ENCODE measurements at places on chromosomes 1 and 21. TPM values are rescaled to one million over a fixed set of nuclear protein-coding genes. Genes with fewer than 3 reads are reported as not detected.

DNA sequence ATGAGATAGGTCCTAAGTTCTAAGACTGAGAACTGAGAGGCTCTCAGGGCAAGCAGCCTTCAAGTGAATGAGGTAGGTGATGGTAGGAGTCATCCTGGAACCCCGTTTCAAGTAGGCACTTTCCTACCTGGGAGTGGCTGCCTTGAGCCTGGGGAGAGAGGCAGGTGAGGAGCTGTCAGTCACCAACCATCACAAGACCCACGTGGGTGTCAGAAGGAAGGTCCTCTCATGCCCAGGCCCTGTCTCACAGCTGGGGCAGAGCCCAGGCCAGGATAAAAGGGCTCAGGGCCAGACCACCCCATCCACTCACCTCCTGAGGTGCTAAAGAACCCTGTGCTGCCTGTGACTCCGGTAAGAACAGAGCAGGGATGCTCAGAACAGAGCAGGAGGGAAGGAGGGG lies at the start of gene LCE1D:
Gene LCE1D (plus strand): TSS at position 301 of the 400 bp plus-strand sequence. CDS start 1,074 bp downstream, outside the sequence.
- DNase-seq = no peak

The CGN gene
- 67.4 TPM for total RNA-seq

The PTPRC gene
- total RNA-seq = 35.1 TPM

DNA sequence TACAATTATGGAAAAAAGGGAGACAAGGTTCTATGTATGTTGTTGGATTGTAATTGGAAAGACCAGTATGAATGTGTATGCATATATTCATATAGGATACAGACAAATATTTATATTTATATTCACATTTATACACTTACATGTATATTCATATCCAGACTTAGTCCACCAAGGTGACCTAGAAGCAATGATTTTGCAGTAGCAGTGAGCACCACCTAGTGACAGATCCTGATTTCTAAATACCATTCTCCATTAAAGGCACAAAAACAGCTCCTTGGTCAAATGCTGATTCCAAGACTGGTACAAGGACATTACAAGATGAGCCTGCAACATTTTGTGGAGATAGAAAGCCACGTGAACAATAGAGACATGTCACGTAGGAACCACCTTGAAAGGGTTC lies 153.4 kb downstream of the SDCCAG8 start:
- DNase-seq = no peak

- no peak for DNase-seq
These were observed 32.0 kb downstream of the C1orf198 start for GRCh38 chr1:230836347-230836746.

DNA sequence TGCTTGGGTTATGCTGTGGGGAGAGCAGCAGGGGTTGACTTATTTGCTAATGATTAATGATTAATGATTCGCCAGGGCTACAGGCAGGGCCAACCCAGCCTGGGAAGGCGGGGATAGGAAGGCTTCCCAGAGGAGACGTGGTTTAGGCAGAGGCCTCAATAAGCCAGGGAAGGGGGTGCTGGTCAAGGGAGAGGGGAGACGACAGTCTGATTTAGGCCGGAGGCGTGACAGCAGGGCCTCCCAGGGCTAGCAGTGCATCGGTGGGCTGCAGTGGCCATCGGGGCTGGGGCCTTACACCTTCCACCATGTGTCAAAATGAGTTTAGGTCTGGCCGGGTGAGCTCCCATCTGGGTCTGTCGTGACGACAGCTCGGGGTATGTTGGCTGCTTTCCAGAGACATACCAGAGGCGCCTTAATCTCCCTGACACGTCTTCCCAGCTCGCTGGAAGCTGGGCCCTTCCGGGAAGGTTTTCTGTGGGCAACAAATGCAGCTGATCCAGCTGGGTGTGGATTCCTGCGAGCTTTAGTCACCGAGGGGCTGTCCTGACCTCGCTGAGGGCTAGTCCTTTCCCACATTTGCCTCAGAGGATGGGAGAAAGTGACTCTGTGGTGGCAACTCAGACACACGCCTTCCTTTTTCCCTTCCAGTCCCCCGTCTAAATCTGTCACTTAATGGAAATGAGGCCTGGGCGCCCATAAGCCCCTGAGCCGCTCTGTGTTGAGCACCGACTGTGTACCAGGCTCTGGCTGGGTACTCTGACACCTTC lies 3.7 kb upstream of the SLC1A7 start:
- DNase-seq = peak; percentile 85

The CFHR2 gene
- not detected for total RNA-seq

The BNIPL gene
- 10.5 TPM for total RNA-seq

DNA sequence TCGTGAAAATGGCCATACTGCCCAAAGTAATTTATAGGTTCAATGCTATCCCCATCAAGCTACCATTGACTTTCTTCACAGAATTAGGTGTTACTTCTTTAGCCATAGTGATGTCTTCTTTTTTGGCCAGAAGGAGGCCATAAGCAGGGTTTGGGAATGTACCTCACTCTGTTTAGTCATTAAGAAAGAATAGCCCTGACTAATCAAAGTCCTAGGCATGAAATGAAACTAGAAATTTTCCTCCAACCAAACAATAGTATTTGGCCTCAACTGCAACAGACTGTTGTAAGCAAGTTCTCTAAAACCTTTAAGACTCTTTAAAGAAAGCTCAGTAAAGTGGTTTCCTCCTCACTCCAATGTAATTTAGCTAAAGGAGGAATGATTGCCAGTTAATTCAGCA lies 163.9 kb downstream of the AKT3 start:
- no peak for DNase-seq

The CCSAP gene
- 3.6 TPM for total RNA-seq

The INAVA gene
- 83.2 TPM for total RNA-seq

- DNase-seq = no peak
These were observed 23.8 kb upstream of the TINAGL1 start for GRCh38 chr1:31552489-31552888.

DNA sequence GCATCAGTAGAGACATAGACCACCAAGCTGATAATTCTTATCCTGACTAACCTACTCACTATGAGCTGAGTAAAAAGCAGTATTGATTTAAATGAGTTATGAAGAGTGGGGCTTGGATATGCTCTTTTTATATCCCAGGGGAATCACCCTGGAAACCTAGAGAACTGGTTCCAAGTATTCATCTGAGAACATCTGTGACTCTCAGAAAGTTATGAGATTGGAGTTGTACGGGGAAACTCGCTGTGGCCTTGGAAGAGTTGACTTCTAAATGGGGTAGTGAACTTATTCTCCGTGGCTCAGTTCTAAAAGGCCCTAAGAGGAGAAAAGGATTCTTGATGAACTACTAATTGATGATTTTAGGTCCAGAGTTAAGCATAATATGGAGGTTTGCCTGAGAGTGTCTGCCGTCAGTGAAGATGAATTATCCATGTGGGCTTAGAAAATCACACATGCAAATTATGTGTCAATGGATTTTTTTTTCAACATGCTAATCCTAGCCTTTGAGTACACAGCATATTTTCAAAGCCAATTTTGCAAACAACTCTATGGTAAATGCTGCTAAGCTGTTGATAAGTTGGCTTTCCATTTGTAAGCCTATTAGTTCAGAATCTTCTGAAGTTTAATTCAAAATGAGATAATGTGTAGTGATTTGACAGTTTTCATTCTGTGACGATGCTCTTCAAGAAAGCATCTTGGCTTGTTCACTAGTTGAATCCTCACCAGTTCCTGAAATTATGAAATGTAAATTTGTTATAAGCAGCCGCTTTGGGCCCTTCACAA lies 122.7 kb downstream of the FGGY start:
- no peak for DNase-seq

- no peak for DNase-seq
These were observed 27.3 kb upstream of the ACTA1 start for GRCh38 chr1:229461032-229461668.

Data from ureter (tissue), 1 donor.